Stimulated activated CD8-positive, alpha-beta memory T cell treated with anti-CD3 and anti-CD28 coated beads, Interleukin-4, amount 100 ng/mL, for 4 hours (primary cell): ENCODE measurements at places on chromosomes 6 and 20.

DNA sequence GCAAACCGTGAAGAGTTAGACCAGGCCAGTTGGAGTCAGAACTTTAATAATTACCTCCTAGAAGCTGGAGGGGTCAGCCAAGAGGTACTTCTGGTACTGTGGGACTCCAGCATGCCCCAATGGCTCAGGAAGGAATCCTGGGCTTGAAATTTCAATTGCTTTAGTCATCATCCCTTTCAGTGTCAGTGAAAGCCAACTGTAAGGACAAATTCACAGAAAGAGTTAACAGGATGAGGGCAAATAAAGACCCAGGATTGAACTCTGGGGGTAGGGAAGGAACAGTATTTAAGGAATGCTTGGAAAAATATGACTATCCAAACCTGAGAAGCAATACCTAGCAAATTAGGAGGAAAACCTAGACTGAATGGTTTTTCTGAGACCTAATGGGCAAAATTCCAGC is 735.1 kb upstream of the MARCKS start:
- no peak for DNase-seq

DNA sequence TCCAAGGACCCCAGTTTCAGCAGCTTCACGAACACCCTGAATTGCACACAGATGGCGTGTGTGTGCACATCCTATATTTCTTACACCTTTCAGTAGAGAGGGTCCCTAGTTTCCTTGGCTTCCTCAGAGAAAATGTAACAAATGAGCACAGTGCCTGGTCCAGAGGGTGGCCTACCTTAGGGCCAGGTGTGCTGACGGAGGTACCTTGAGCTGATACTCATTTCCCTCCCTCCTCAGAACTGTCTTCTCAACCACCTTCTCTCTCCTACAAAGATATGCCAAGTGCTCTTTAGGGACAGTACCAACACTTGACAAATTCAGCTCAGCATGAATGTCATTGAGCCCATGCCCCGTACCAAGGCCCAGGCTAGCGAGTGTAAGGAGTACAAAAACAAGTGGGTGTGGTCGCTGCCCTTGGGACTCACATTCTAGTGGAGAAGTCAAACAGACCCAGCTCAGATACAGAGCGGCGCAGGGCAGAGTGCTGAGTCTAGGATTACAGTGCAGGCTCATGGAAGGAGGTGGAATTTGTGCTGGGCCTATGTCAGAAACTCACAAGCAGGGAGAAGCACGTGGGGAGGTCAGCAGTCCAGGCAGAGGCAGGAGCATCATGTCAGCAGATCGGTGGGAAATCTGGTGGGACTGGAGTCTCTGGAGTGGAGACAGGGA is 9.6 kb upstream of the BPHL start:
- DNase-seq = no peak

GRCh38 chr20:14820771-14821170 is 483.4 kb upstream of the FLRT3 start:
- DNase-seq = no peak

GRCh38 chr20:15248618-15249395 is 911.4 kb upstream of the FLRT3 start:
- DNase-seq = no peak

DNA sequence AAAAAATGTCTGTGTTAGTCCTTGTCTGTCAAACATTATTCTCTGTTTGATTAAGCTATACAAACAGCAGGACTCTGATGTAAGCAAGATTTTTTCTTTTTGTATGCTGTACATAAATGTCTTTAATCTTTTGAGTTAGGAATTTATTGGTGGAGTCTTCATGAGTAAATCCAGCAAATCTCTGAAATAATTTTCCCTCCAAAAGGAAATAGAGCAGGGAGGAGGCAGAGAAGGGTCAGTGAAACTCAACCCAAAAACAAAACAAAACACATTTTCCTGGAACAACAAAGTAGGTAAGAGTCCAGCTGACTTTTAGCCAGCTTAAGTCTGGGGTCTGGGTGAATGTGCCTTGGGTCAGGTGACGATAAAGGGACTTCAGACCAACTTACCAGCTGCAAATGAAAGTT is 113.7 kb downstream of the FOXA2 start:
- no peak for DNase-seq

DNA sequence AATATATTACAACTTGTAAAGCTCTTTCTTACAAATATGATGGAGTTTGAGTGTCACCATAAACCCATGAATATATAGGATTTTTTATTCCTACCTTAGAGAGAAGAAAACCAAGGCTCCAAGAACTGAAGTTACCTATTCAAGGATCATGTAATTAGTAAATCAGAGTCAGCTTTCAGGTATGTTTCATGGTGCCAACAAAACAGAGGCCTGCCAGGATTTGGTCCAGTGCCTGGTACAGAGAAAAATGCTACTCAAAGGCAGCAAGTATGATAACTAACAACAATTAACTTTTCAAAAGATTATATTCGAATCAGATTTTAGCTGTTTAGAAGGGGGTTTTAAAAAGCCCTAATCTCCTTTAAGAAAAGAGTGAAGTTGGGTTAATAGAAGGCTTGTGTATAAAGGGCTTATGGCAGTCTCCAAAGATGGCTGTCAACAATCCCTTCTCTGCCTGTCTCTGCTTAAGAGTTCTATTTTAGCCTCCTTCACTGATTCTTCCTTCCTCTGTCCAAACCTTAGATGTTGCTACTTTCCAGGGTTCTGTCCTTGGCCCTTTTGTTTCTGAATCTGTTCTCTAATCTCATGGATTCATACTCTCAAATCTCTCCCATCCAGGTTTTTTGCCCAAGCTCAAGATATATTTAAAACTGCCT is 7.8 kb downstream of the MAP3K7 start:
- no peak for DNase-seq

DNA sequence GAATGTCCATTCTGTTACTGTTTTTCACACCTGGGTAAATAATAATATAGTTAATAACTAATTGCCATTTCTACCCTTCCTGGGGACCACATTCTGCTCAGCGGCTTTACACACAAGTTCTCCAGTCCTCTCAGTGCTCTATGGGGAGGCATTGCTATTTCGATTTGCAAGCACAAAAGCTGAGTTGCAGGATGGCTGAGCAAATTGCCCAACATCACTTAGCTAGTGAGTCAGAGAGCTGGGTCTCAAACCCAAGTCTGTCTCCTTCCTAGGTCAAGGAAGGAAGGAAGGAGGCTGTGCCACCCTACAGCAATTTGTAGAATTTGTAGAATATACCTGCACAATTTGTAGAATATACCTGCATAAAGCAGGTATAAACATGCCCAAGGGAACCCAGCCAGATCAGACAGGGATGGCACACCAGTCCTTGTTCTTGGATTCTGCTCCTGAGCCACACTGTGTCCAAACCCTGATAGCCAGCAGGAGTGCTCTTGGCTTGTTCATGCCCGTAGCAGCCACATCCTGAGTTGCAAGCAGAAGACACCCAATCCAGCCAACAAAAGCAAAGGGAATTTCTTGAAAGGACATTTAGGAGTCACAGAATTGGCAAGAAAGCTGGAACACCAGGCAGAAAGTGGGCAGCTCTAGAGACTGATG is 56.9 kb downstream of the LY86 start:
- DNase-seq = no peak

DNA sequence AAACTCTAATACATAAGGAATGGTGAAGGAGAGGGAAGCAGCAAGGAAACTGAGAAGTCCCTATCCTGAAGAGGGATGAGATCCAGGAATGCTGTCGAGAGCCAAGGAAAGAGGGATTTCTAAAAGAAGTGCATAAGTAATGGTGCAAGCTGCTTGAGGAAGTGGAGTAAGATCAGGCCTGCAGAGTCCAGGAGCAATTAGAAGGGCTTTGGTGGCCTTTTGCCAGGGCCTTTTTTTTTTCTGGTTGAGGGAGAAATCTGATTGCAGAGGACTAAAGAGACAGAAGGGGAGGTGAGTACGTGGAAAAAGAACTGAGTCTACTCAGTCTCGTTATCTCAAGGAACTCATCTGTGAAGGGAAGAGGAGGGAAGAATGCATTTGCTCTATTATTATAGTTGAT is 396.2 kb downstream of the UTRN start:
- DNase-seq = no peak

GRCh38 chr20:11305406-11305805 is 612.3 kb upstream of the BTBD3 start:
- no peak for DNase-seq

DNA sequence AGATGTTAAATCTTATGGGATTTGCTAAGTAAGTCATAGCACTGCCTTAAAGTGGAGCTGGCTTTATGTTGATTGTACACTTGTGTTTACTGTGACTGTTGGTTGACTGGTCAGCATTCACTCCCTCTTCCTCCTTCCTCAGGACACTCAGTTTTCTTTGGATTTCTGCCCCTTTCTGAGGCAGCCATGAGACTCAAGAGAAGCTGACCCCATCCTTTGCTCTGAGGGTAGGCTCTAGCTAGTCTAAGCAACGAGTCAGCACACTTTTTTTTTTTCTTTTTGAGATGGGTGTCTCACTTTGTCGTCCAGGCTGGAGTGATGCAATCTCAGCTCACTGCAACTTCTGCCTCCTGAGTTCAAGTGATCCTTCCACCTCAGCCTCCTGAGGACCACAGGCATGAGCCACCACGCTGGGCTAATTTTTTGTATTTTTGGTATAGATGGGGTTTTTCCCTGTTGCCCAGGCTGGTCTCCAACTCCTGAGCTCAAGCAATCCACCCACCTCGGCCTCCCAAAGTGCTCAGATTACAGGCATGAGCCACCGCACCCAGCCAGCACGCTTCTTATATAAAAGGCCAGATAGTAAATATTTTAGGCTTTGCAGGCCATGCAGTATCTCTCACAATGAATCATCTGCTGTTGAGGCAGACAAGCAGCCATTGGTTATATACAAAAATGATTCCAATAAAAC is 191.4 kb downstream of the NFATC2 start:
- DNase-seq = no peak

- DNase-seq = no peak
These were observed 50.6 kb downstream of the MAFB start for GRCh38 chr20:40638414-40638813.

DNA sequence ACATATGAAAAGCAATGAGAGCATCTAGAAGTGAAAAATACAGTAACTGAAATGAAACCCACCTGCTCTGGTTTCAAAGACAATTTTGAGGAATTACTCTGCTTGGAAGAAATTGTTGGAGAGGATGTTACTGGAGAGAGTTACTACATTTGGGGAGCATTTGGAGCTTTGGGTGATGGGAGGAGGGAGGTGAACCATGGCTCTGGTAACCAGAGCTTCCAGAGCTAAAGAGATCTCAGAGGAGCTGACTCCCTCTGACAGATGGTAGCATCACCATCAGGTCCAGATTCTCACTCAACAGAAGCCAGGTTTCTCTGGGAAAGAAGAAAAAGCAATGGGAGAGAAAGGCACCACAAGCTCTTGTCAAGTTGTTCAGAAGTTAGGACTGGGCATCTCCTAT is 42.2 kb upstream of the SMAP1 start:
- DNase-seq = no peak

DNA sequence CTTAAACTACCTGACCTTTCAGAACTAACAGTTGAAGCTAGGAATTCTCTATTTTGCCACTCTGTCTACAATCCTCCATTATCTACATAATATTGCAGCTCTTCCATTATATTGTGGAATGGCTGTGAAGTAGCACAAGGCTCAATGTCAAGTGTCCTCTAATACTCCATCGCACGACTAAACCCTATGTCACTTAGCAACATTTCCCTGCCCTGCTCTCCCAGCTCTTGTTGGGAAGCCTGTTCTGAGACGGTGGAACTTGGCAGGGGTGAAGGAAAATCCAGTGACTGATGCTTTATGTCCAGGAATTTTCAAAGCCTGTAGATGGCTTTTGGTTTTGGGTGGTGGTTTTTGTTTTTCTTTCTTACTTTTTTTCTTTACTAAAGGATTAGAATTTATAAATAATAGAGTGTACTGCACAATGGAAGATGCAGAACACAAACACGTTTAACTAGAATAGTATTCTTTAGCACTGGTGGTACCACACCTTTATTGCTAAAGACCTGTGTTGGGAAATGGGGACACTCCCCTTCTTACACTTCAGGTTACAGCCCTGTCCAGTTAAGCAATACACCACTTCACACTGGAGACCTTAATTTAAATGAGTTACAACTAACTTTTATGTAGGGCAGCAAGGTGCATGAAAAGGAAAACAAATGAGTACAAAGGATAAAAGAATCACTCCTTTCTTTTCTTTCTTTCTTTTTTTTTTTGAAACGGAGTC is 20.7 kb upstream of the AMD1 start:
- DNase-seq = no peak

DNA sequence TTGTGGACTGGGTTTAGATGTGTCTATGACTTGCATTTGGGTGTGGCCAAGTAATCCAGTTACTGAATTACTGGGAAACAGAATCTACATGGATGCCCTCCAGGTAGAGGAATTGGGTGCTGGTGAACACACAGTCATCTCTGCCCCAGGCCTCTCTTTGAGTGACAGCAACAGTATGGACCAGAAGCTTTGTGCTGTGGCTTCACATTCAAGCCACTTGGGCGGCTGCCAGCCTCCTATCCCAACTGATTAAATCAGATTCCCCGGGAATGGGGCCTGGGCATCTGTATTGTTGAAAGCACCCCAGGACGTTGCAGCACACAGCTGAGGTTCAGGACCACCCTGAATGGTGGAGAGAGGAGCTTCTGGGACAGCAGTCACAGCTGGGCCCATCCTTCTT is 144.6 kb downstream of the DHX35 start:
- no peak for DNase-seq

DNA sequence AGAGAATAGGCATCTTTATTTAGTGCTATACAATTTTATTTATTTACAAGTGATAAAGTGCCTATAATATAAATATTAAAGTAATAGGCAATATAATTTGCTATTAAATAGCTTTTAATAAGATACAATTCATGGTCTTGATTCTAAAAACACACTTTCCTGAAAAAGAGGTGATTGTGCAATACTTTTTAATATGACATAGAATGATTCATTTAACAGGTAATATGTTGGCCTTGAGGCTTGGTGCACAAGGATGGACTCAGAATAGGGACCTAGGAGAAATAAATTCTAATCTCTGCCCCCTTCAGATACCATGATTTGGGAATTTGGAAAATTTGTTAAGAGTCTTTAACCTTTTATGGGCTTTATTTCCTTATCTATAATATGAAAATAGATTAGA is 149.9 kb upstream of the FUT9 start:
- no peak for DNase-seq

- DNase-seq = no peak
These were observed 38.7 kb downstream of the NCOA7 start for GRCh38 chr6:125829433-125829832.

DNA sequence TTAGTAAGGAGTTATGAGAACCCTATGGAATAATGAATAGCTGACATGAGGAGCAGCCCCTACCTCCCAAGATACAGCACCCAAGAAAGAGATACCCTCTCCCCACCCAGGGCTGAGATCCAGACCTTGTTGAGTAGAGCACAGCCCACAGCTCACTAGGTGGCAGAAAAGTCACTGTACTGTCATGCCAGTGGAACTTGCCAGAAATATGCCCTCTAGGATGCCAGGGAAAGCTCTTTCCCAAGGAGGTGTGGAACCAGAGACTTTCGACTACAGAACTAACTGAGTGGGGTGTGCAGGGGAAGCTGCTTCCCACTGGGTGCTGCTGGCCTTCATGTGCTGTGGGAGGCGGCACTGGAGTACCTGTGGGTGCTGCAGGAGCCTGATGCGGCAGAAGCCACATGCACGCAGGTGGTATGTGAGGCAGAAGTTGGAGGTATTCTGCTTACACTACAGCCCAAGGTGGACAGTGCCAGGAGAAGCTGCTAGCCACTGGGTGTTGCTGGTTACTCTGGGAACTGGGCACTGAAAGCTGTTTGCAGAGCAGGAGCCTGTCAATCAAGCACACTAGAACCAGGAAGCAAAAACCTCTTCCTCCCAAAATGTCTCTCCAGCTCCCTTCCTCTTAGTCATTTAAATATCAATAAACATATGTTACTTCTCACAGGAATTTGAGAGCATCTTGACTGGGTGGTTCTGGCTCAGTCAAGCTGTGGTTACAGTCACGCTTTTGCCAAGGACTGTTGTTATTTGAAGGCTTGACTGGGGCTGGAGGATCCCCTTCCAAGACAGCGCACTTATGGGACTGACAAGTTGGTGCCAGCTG is 17.8 kb downstream of the ARMC12 start:
- DNase-seq = no peak
